Thoracic aorta (tissue), 2 donors: ENCODE measurements at places on chromosomes 11 and 22. TPM values are rescaled to one million over a fixed set of nuclear protein-coding genes. Genes with fewer than 3 reads are reported as not detected.

- H3K4me1 ChIP-seq = peaks cover 23% of the 10 kb centered on the region
- H3K4me3 ChIP-seq = no peak overlapping the region
- H3K27ac ChIP-seq = no peak overlapping the region
- no peak for DNase-seq
- H3K36me3 ChIP-seq = no peaks in the 10 kb centered on the region
These were observed 103.8 kb downstream of the ABTB2 start for GRCh38 chr11:34254011-34254410.

DNA sequence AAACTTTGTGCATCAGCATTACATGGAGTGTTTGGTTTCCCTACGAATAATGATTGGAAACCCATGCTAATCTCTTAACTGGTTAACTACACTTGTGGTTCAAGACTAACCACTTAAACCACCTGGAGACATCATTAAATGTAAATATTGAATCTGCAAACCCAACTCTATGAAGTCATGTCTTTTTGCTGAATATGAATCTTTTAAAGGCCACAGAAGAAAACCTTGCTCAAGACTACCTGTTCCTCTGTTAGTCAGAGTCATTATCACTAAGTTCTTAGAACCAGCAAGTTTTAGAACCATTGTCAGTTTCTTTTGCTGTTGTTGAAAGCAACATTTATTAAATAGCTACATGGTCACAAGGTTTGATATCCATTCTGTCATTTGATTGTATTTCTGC lies 70.7 kb downstream of the SIK2 start:
- H3K4me3 ChIP-seq = no peak overlapping the region
- peaks cover 15% of the 10 kb centered on the region for H3K4me1 ChIP-seq
- DNase-seq = no peak
- H3K27me3 ChIP-seq = no peaks in the 10 kb centered on the region

MFNG gene
- total RNA-seq = 25.5 TPM

CNTF gene
- total RNA-seq = 5.3 TPM

OR8G5 gene
- total RNA-seq = not detected
